HS-5 (cell line): ENCODE measurements at places on chromosomes 7 and 10.

DNA sequence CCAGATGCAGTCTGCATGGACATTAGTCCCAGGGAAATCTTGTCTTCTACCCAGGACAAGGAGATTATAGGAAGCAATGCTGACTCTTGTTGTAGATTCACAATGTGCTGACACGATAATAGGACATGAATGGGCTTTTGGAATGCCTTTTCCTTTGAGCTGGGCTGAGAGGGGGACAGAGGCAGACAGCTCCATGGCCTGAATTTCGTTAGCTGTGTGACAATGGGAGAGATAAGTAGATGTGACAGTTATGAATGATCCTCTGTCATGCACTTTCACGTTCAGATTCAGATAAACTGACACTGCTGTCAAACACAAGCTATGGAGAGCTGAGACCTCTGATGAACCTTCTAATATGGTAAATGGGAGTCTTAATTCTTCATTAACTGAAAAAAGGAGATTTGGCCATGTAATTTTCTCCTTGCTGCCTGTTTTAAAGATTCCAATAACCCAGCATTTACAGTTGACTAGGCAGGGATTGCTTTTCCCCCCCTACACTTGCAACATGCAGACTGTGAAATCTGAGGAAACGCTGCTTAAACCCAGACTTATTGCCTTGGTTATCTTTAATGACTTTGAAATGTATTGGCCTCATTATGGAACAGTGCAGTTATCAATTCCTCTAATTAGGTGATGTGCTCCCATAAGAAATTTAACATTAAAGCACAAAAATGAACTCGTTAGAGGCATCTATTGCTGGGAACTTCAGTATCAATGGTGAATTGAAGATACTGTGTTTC lies 669.3 kb downstream of the AUTS2 start:
- no peak for DNase-seq

- no peak for DNase-seq
These were observed 6.5 kb downstream of the AKR1B1 start for GRCh38 chr7:134452419-134452838.

GRCh38 chr7:24255139-24255538 lies 28.9 kb upstream of the NPY start:
- no peak for DNase-seq

DNA sequence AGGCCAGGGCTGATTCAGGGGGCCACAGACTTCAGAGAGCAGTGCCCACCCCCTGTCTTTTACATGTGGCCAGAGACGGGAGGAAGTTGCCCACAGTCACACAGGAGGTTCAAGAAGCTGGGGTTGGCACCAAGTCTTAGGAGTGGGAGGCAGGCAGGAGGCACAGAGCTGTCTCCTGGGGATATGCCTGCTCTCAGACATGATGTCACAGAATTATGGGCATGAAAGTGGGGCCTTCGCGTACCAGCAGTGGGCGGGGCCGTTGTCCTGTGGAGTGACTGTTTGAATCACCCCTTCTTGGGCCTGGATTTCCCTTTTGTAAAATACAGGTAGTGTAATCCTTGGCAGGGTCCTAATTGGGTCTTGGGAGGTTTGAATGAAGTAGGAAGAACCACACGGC lies 81.2 kb upstream of the PPIF start:
- DNase-seq, result no peak

- no peak for DNase-seq
These were observed 66.4 kb upstream of the SHH start for GRCh38 chr7:155878674-155879073.

GRCh38 chr7:74231232-74231590 lies 21.4 kb downstream of the LAT2 start:
- DNase-seq, result no peak

- DNase-seq, result no peak
These were observed 283.3 kb upstream of the SEMA3A start for GRCh38 chr7:84477786-84478478.

GRCh38 chr10:123891144-123892071 lies at the start of gene CPXM2:
Gene CPXM2 (minus strand): TSS chr10:123891807. CDS start chr10:123891659, 148 bp downstream.
- no peak for DNase-seq

DNA sequence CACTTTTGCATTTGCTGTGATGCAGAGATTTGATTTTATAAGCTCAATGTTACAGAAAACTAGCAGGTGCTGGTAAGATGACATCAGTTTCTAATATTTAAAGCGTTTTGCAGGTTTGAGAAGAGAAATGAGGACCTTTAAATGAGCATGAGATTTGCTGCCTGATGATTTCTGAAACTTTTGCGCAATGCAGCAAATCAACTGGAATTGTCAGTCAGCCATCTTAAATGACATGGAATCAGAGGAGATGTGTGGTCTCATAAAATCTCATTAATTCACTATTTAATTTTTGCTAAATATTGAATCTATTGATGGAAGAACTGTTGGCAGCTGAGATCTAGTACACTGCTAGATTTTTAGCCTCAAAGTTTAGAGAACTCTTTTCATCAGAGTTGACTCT lies 3.9 kb downstream of the RBM17 start:
- DNase-seq, result no peak

DNA sequence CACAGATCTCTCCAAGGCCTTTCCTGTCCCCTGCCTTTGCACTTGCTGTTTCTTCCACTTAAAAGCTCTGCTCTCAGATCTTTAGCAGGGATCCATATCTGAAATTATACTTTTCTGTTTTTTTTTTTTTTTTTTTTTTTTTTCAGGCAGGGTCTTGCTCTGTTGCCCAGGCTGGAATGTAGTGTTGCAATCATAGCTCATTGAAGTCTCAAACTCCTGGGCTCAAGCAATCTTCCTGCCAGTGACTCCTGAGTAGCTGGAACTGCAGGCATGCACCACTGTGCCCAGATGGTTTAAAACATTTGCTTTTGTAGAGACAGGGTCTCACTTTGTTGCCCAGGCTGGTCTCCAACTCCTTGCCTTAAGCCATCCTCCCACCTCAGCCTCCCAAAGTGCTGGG lies 5.0 kb upstream of the TSPAN15 start:
- no peak for DNase-seq

- no peak for DNase-seq
These were observed 170.8 kb upstream of the KLF14 start for GRCh38 chr7:130904792-130905191.

DNA sequence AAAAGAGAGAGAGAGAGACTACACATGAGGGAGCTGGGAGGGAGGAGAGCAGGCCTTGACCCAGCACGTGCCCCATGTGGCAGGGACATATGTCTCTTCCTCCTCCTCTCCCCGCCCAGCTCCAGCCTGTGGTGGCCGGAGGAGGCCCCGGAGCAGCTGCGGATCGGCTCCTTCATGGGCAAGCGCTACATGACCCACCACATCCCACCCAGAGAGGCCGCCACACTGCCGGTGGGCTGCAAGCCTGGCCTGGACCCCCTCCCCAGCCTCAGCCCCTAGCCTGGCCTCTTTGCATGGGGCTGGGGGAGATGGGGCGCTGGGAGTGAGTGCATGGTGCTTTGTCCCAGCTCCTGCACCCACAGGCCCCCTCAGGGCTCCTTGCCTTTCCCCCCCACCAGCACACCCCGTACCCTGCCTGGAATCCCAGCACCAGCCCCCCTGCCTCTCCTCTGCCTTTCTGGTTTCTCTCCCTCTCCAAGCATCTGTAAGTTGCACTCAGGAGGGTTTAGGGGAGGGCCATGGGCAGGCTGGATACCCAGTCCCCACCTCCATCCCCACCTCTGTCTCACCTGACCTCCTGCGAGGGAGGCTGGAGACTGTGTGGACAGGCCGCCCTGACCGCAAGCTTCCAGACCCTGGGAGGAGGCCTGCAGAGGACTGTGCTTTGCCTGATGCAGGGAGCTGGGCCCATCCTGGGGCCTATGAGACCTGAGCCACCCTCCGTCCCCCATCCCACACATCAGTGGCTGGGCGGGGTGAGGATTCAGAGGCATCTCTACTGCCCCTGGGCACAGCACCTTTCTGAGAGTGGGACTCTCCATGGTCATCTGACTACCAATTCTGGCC lies 4.8 kb downstream of the UPK3B start:
- DNase-seq, result no peak

- DNase-seq, result no peak
These were observed 2.0 kb downstream of the STK32C start for GRCh38 chr10:132305654-132306342.
